ENCODE measurements at places on chromosomes 5 and 9.
A peak's percentile ranks its signal among the peaks of the same experiment; 100 is the strongest.

GRCh38 chr5:38607396-38607795 lies 51.0 kb upstream of the LIFR start:
- no peak for ATAC-seq

GRCh38 chr5:158700231-158701006 lies 399.3 kb downstream of the EBF1 start:
- ATAC-seq = no peak

DNA sequence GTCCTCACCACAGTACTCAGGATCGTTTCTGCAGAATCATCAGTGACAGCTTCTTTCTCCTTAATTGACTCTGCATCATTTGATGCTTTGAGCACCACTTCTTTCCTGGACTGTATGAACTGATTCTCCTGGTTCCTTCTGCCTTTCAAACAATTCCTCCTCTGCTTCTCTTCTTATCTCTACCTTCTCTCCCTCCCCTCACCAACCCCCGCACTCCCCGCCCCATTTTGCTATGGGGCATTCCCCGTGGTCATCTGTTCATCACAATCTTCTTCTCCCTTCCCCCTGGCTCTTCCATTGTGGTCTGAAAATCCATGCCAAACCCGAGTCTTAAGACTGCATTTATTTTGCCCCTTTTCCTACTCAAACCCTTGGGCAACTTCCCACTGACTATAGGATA lies 57.9 kb downstream of the FAM78A start:
- no peak for ATAC-seq

DNA sequence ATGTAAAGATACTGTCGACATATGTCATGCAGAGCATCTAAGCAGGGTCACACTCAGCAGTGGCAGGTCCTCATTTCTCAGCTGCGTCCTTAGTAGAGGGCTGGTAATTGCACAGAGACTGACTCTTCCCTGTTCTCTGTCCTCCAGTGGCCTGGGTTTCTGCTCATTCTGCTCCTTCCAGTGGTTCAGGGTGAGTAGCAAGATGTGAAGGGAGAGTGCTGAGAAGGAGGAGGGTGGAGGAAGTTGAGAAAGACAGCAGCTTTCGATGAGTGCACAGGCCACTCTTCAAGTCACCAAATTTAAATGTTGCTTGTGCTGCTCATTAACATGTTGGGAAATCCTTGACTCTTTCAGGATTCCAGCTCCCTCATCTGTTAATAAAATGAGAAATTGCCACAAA lies 203.9 kb downstream of the FBXL7 start:
- no peak for ATAC-seq

DNA sequence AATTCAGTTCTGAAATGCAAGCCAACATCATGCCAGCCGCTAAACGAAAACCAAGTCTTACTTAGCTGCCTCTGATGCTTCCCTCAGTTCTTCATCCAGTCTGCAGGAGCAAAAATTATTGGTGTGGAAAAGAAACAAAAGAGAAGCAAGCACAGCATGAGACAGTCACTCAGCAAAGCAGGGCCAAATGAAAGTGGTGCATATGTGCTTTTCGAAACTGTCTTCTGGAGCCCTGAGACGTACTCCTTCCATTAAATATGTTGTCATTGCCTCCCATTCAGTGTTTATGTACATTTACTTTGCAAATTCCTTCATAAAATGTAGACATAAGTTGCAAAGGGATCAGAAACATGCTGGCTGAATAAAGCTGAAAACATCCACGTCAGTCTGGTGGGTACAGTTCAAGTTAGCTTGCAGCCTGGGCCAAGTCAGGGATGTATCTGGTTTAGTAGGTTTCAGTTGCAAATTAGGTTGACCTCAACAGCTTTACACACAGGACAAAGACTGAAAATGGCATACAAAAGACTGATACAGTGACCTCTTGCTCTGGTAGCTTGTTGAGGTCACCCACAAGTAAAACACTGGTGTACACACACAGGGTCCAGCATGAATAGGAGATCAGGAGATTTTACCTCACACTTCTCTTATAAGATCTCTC lies 139.7 kb upstream of the PCA3 start:
- ATAC-seq = no peak

DNA sequence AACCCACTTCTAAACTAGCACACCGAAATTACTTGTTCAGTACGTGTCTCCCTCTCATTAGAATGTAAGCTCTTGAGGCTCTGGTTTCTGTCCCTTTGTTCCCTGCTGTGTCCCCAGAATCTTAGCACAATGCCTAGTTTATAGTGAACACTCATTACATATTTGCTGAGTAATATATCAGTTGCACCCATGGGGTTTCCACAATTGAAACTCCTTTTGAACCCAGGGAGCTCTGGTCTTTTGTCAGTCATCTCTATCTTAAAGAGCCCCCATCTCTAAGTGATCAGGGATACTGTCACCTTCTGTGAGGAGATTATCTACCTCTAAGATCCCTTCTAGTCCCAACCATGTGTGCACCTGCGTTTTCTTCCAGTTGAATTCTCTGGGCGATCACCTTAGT lies 12.8 kb downstream of the CAMK4 start:
- ATAC-seq = peak; percentile 77

- no peak for ATAC-seq
Observed at GRCh38 chr9:79524266-79524665, 47.5 kb upstream of the TLE4 start.

DNA sequence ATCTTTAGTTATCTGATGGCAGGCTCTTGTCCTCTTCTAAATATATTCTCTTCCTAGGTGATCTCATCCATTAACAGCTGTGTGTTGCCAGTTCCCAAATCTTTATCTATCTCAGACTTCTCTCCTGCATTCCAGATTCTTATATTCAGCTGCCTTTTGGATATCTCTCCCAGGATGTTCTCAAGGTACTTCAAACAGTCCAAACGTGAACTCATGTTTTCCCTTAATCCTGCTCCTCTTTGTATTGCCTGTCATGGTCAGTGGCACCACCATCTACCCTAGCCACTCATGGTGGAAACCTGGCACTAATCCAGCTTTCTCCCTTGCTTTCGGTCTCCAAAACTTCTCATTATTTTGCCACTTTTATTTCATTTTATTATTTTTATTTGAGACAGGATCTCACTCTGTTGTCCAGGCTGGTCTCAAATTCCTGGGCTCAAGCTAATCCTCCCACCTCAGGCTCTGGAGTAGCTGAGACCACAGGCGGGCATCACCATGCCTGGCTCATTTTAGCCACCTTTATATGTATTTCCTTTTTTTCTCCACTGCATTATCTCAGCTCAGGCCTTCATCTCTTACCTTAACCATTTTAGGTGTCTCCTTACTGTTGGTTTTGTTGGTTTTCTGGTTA lies 3.8 kb downstream of the ZFYVE16 start:
- no peak for ATAC-seq

- peak; percentile 96 for ATAC-seq
Observed at GRCh38 chr5:55364537-55365055, 56.8 kb downstream of the MTREX start.

GRCh38 chr5:83564069-83564749 lies 92.7 kb downstream of the VCAN start:
- no peak for ATAC-seq
